NCI-H1092 treated with DMSO at 0.1 percent for 48 hours (cell line): ENCODE measurements at places on chromosomes 16 and 17.

DNA sequence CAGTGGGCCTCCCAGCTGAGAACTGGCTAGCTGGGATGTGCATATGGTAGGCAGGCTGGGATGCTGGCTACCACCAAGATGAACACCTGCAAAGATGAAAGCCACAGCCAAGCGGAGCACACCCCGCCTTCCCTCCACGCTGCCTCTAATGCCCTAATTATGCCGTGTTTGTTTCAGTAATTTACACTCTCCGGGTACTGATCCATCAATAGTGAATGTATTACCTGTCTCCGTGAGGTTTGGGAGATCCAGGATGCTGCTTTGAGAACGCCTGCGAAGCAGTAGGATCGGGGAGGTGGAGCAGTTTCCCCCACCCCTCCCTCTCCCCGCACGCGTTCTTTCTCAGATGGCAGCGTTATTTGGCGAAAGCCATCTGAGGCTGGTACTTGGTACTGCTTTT lies 28.9 kb upstream of the GSE1 start:
- no peak for DNase-seq

DNA sequence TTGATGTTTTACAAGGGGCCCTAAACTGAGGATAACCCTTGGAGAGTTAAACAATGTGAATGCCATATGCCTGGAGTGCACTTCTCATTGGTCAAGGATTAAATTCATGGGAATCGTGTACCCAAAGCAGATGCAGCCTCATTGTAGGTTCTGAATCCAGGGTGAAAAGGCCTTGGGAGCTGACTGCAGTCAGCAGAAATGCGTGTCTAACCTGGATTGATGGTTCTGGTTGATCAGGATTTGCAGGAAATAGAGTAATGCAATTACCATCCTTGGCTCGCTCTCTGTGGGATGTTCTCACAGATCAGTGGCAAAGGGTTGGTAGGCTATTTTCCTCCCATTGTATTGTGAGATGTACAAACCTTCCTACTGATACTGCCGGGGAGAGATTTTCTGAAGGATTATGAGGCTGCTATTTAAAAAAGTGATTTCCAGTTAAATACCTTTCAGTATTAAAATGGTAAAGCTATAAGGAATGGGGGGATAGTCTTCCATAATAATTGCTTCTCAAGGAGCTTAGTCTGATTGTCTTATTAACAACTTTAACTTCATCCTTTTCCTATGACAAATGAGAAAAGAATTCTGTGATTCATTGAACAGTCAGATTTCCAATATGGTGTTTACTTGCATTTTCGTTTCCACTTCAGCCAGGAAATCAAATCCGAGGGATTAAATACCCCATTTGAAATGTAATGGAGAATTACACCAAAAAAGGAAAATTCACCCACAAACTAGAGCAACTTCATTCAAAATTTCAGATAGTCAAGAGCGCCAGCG lies 1028.1 kb upstream of the EEF2KMT start:
- DNase-seq = no peak

DNA sequence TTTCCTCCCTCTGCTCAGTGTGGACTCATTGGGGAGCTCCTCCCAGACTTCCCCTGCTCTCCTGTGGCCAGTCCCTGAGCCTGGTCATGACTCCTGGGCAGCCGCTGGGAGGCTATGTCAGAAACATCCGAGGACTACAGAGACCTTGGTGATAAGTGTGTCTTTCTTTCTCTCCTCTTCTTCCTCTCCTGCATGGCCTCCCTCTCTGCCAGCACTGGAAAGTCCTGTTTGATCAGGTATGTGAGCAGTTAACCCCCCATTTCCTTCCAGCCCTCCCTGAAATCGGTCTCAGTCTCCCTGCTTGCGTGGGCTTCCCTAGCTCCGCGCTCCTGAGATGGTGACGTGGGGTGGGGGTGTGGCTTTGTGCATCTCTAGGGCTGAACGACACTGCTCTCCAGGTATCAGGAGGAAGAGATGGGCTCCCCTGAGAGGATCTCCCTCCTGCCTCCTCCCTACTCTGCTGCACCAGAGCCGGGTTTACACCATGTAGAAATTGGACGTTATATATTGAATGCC lies 2.1 kb downstream of the RHBDL3 start:
- no peak for DNase-seq

DNA sequence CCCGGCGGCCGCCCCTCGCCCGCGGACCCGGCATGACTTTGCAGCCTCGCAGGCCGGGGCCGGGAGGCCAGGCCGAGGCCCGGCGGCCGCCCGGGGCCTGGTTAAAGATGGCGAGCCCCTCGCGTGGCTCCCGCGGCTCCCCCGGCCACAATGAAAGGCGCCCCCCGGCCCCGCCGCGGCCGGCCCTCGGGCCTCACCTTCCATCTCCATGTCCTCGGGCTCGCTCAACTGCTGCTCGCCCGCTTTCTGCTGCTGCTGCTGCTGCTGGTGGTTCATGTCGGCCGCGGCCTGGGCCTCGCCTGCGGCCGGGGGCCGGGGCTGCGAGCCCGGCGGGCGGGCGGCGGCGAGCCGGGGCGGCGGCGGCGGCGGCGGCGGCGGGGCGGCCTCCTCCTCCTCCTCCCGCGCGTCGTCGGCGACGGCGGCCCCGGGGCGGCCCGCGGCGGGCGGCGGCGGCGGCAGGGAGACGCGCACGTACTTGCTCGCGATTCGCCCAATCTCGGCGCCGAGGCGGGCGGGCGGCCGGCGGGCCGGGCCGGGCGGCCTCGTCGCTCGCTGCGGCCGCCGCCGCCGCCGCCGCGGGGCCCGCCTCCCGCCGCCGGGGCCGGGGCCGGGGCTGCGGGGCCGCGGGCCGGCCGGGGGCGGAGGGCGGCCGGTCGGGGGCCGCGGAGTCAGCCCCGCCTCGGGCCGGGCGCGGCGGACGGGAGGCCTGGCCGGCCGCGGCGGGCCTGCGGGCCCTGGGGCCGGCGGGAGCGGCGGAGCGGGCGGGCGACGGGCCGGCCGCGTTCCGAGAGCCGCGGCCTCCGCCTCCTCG lies 491 bp downstream of the USP7 start:
- DNase-seq = no peak

GRCh38 chr16:22784690-22785214 lies 29.2 kb upstream of the HS3ST2 start:
- DNase-seq = no peak

GRCh38 chr17:31007695-31008373 lies 37.0 kb downstream of the RNF135 start:
- no peak for DNase-seq
